Brain pericyte (primary cell): ENCODE measurements at places on chromosomes 2 and 18.
A peak's percentile ranks its signal among the peaks of the same experiment; 100 is the strongest.

GRCh38 chr18:76980663-76981395 is 151.8 kb downstream of the MBP start:
- no peak for DNase-seq

DNA sequence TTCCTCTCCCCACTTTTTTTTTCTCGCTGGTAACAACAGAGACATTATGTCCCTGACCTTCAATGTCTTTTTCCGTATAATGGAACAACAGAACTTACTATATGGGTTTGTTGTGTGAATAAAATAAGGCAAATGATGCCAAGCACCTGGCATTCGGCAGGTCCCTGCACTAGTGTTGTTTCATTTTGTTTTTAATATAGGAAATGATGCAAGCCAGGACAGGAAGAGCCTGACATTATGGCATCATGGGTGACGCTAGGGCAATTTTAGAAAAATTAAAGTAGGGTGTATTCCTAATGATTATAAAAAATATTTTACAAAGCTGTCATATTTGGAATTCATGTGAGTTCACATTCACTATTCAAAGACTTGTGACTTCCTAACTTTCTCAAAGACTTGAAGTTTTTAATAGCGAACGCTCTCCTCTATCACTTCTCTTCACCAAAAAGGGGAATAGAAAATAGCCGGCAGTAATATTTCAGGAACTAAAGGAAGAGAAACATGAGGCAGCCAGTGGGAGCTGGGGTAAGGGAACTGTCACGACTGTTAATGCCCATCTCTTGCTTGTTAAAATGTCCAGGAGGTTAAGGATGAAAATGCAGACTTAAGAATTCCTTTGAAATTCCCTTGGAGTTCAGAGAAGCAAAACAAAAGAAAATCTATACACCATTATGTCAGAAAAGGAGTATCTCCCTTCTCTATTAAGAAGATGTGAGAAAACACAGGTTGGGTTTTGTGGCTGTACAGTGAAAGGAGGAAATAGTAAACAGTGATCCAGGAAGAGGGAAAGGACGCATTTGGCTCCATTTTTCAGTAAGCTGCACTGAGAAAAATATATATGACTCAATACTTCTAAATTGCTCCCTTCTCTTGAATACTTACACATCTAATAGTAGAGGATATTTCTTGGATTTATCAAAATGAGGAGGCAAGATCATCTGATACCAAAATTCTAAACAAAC is 60.2 kb downstream of the DPP4 start:
- DNase-seq, result no peak

DNA sequence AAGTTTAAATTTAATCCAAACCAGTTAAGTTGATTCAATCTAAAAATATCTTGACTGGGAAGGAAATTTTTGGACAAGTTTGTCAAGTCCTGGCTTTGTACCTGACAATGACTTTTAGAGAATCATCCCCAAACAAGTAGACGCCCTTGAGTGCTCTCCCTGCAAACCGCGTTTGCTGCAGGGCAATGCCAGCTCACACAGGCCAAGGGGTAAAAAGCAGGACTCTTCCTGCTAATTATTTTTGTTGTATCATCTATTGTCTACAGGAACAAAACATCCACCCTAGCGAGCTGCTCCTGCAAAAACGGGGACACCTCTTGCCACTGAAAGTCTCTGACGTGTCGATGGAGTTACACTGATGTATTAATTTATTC is 10.9 kb downstream of the ID2 start:
- DNase-seq, result no peak

DNA sequence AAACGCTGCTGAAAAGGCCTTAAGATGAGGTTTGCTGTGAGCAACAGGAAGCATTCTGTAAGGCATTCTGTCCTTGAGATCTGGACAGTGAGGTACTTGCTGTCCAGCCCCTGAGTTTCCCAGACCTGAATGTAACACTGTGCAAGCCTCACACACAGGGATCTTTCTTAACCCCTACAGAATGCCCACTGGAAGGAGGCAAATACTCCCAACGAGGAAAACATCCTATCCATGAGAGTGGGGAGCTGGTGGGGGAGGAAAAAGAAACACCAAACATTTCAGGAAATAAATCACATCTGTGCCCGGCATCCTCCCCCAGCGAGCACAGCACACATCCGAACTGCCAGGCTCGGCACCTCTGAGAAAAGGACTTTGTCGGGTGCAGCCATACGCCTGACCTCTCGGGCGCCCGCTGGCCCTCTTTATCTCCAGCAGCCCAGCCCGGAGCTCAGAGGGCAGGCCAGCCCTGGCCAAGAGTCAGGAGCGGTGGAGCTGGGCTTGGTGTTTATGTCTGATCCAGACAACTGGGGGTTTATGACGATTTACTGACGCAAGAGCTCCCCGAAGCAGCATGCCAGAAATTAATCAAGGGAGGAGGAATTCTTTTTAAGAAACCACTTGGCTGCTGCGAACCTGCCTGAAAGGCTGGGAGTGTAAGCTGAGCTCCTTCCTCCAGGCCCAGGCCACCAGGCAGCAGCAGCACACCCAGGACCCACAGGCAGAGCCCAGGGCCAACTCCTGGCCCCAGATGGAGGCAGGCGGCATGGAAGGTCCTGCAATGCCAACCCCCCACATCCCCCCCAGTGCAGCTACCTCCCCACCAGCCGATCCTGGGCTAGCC is 72.2 kb downstream of the HDAC4 start:
- peak; percentile 31 for DNase-seq

- DNase-seq, result no peak
These were observed 588 bp downstream of the OTX1 start for GRCh38 chr2:63051042-63051794.

DNA sequence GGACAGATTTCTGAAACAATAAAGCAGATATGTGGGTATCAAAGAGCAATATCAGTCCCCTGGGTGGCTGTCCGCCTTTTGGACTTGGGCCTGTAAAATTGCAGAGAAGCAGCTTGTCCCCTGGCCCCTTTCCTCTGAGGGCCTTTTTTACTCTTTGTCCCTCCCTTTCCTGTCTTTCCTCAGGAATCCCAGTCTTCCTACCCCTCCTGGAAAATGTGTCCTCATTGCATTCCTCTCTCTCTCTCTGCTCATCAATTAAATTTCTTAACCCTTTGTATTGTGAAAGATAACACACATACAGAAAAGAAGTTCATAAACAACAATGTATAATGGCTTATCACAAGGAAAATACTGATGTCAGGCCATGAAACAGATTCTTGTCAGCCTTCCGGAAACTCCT is 3.0 kb upstream of the GRB14 start:
- no peak for DNase-seq

DNA sequence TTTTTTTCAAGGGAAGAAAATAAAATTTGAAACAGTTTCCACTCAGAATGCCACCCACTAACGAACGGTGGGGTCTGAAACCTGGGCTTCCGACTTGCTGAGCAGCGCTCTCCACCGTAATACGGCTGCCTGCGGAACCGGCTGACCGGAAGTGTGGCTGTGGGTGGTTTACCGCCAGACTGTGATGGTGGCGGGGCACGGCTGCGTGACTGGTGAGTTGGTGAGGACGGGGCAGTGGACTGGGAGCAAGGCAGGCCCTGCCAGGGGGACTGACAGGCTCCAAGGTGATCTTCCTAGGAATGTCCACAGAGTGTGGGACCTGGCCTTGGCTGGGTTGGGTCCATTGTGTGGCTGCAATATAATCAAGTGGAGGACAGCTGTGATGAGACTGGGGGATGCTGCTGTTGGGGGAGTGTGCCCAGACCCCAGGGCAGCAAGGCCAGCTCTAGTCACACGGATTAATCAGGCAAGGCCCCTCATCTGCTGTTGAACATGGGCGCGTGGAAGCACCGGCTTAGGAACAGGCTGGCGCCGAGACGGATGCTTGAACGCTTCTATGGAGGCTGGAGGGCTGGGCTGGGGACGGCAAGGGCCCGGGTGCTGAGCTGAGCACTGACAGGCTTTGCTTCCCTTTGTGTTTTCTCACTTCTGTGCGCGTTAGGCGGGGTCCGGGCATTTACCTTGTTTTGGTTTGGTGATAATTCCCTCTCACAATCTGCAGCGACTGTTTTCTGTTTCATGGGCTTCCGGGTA is 357.7 kb upstream of the SPRED2 start:
- no peak for DNase-seq

- no peak for DNase-seq
These were observed 118.1 kb downstream of the INHBB start for GRCh38 chr2:120463996-120464395.

DNA sequence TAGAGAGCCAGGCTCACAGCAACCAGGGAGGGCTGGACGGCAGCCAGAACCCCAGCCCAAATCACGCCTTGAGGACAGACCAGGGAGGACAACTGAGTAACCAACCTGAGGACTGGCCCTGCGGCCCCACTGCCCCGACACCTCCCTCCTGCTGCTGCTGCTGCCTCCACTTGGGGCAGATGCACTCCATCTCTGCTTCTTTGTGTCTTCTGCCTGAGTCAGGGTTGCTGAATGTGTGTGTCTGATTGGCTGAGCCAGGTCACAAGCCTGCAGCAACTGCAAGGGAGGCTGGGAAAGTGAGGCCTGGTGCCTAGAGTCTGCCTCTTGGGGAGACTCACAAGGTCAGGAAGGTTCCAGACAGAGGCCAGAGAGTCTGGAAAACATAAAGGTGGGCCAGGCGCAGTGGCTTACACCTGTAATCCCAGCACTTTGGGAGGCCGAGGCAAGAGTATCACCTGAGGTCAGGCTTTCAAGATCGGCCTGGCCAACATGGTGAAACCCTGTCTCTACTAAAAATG is 83.4 kb downstream of the ZFP36L2 start:
- DNase-seq, result no peak

DNA sequence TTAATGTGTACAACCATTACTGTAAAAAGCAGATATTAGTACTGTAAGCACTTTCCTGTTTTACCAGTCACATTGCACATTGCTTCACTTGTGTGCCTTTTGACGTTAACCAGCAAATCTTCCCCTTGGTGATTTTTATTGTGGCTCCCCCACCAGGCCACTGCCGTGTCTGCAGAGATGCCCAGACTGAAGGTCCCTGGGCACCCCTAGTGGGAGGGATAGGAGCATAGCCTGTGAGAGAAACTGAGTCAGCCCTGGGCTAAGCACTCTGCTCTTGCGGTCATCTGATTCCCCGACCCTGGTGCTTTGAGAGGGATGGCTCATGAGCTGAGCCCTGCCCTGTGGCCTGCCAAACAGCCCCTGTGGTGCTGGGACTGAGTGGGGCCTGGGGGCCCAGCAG is 73.4 kb downstream of the INPP4A start:
- DNase-seq, result no peak

DNA sequence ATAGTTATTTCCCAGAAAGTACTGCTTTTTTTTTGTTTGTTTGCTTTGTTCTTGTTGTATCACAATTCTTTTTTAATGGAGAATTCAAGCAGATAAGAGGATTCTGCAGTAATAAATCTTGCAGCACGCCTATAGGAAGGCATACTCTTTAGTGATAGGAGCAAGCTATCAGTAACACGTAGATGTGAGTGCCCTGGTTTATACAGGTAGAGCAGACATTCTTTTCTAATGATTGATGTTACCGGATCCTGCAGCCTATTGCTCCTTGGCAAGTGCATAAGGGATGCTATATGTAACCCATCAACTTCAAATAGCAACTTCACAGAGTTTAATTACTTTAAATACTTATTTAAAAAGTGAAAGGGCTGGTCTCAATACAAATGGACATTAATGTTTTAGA is 834.2 kb upstream of the GCFC2 start:
- no peak for DNase-seq

GRCh38 chr2:200585730-200586643 is at the start of gene AOX1:
TSS of gene AOX1 (plus strand) at chr2:200586014. CDS start at chr2:200586109, 95 bp downstream.
- no peak for DNase-seq

DNA sequence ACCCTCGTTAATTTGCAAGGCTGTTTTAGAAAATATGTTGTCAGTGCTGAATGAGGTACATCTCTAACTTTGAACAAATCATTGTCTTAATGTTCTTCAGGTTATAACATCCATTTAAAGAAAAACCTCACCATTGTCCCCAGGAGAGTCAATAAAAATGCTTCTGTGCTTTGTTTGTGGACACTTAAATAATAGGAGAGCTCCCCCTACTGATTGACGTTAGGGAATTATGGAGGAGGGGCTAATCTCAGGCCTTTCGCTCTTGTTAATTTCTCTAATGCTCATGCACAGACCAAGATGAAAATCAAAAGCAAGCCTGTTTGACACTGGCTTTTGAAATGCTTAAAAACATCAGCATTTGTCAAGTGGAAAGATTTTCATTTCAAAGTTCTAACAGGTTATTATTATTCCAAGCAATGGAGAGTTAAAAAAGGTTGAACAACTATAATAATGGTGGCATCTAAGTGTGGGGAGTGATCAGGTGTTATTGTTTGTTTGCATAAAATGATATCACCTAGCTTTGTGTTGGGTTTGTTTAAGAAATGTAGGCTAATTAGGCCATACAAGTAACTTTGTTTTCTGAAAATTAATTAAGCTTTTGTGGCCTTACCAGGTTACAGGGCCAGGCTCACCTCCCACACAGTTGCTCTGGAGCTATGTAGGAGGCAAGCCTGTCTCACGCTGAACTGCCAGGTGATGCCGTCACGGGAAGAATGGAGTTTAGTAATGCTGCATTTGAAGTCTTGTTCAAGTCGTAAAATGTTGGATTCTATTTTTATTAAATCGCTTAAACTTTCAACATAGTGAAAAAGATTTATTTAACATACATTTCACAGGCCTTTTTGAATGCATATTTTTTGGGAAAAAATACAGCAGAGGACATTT is 51.7 kb upstream of the SMIM21 start:
- no peak for DNase-seq
